Activated naive CD8-positive, alpha-beta T cell treated with anti-CD3 and anti-CD28 coated beads for 36 hours (primary cell): ENCODE measurements at places on chromosomes 1 and 21.

DNA sequence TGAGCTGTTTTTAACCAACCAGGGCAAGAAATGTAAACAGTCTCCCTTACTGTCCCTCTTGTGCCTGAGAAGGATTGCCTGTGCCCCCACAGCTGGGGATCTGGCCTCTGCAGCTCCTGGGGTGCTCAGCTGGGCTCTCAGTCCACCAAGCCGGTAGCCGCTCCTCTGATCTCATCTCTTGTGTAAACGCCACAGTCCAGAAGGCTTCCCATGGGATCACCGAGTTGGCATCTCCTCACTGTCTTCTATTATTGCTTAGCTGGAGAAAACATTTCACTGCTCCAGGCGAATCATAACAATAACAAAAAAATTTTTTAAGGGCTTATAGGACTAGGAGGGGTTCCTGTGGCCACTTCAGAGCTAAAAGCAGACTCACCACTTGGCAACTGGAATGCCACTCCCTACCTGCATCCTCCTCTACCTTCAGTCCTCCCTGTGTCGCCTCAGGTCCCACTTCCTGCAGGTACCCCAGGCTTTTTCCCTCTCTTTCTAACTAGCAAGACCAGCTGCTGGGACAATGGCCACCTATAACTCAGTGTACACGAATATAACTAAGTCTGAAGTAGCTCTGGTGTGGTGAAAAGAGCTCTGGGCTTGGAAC lies 75.8 kb downstream of the ATP1A1 start:
- no peak for DNase-seq

GRCh38 chr21:45319461-45320211 lies 31.9 kb upstream of the POFUT2 start:
- no peak for DNase-seq

- DNase-seq: no peak
Measured at GRCh38 chr1:55632906-55633305, 417.7 kb upstream of the USP24 start.

- DNase-seq: peak; percentile 25
Measured at GRCh38 chr1:29123887-29124365, at the start of gene TMEM200B. TMEM200B (minus strand) TSS chr1:29123903; CDS start chr1:29121828, 2,075 bp downstream.

DNA sequence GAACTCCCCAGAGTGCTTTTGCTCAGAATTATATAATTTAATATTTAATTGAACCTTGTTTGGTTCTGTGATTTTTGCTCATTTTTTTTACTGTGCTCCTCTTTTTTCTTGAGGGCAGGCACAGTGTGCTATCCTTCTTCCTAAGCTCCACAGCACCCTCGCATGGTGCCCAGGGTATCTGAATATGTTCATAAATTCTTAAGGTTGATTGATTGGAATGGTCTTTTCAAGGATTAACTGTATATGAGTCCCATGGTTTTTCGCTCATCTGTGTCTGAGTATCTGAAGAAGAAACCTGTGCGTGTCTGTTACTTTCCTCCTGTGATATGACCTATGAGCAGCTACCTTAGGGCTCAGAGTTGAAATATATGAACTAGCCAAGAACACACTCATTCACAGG lies 393.7 kb downstream of the HLX start:
- no peak for DNase-seq

GRCh38 chr1:96236156-96236739 lies 485.3 kb upstream of the PTBP2 start:
- no peak for DNase-seq

DNA sequence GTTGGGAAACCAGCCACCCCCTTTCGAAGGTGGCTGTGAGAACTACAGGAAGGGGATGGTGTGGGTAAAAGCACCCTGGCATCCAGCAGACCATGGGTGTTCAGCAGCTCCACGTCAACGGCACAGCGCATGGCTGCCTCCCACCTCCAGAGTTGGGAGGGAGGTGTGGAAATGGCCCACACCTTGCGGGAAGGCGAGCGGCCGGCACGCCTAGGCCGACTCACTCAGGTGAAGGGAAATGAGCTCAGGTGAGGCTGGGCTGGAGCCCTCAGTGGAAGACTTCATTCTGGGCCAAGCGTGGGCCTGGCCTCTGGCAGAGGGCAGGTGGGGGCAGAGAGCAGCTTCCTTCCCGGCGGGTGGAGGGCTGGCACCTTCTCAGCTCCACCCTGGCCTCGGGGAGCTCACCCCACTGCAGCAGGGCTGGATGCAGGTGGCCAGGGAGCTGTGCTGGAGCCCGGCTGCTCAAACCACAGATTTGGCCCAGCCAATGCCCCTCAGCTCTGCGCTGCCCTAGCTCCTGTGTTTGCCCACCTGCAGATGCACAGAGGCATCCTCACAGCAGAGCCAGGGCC lies 24.8 kb upstream of the ALDH4A1 start:
- no peak for DNase-seq

DNA sequence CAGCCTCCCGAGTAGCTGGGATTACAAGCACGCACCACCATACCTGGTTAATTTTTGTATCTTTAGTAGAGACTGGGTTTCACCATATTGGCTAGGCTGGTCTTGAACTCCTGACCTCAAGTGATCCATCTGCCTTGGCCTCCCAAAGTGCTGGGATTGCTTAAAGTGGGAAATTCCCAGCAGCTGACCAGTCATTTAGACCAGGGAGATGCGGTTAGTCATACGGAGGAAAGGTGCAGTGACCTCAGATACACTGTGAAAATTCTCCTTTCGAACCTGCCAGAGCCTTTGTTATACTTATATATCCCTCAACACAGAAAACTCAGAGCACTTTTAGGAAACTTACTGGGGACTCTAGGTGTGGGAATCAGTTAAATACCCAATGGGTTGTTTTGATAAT lies 39.6 kb downstream of the MAP10 start:
- no peak for DNase-seq

GRCh38 chr21:42051788-42052187 lies 19.3 kb upstream of the UMODL1 start:
- DNase-seq: no peak

DNA sequence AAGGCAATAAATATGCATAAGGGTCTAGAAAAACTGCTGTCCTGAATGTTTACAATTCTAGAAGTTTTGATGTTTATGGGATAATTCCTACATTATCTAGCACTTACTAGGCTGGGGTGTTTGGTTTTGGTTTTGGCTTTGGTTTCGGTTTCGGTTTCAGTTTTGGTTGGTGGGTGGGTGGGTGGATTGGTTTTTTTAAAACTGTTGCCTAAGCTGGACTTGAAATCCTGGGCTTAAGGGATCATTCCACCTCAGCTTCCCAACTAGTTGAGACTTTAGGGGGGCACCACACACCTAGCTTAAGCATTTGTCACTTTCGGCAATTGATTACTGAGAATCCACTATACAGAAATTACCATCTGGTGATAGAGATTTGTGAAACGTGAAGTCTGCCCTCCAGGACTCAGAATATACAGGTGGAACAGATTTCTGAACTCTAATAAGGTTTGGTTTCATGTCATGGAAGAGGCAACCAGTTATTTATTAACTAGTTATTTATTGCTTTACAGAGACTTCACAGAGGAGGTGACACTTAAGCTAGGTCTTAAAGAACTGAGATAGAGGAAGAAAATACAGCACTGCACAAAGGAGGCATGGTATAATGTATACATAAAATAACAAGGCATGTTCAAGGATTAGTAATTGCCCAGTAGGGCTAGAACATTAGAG lies 69.6 kb downstream of the PIK3R3 start:
- peak; percentile 50 for DNase-seq

- peak; percentile 29 for DNase-seq
Measured at GRCh38 chr1:165928075-165928731, 100.8 kb downstream of the UCK2 start.

DNA sequence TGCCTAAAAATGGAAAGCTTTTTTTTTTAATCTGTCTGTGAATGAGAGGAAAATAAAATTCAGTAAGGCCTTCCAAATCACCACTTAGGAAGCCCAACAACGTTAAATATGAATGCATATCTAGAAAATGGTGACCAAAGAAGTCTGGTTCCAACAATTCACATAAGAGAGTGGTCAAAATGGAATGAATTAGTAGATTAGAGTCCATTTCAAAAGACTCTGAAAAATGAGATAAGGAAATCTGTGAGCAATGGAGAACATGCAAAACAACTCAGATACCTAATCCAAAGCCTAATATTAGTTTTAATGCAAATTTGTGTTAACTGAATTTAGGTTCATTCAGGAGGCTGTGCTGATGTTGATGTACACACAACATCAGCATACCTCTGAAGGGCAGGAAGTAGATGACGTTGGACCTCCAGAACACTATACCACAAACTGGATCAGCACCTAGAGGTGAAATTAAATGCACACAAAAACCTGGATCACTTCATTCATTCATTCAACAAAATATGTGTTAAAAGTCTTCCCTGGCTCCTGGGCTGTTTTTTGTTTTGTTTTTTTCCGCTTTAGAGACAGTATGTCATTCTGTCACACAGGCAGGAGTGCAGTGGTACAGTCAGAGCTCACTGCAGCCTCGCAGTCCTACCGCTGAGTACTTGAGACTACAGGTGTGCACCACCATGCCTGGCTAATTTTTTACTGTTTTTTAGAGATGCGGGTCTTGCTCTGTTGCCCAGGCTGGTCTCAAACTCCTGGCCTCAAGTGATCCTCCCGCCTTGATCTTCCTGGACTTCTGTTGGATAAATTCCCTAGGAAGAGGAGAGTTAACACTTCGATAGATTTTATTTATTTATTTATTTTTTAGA lies 4.9 kb upstream of the BRWD1 start:
- no peak for DNase-seq

- DNase-seq: no peak
Measured at GRCh38 chr1:35243691-35244090, 24.8 kb upstream of the ZMYM4 start.

- DNase-seq: no peak
Measured at GRCh38 chr1:43781574-43781973, 74.2 kb downstream of the ST3GAL3 start.

- no peak for DNase-seq
Measured at GRCh38 chr1:240093120-240093961, 1.7 kb downstream of the FMN2 start.

DNA sequence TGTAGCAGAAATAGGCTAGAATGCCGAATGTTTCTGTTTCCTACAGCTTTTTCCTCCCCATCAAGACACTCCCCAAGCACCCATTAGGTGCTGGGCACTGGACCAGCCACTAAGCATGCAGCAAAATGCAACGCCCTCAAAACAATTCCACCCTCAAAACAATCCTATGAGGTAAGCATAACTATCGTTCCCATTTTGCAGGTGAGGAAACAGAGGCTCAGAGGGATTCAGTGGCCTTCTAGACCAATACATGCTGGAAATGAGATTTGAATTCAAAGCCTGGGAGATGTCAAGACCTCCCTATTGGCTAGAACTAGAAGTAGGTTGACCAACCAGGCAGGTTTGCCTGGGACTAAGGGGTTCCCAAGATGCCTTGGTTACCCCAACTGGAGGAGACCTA lies 10.2 kb upstream of the ALDH4A1 start:
- no peak for DNase-seq

GRCh38 chr1:32028746-32029145 lies 15.1 kb downstream of the KHDRBS1 start:
- DNase-seq: no peak

- no peak for DNase-seq
Measured at GRCh38 chr1:23473037-23473800, 10.8 kb downstream of the ASAP3 start.

- DNase-seq: no peak
Measured at GRCh38 chr21:35538386-35538785, 489.3 kb upstream of the RUNX1 start.

GRCh38 chr1:44644806-44645205 lies 29.5 kb downstream of the TMEM53 start:
- no peak for DNase-seq

GRCh38 chr1:42961312-42962091 lies 2.8 kb upstream of the SLC2A1 start:
- DNase-seq: no peak
